ENCODE measurements at places on chromosomes 2 and 18.

- no peak for DNase-seq
- H3K4me3 ChIP-seq, result no peak overlapping the region
- no peaks in the 10 kb centered on the region for H3K27me3 ChIP-seq
- no peak overlapping the region for H3K27ac ChIP-seq
Measured at GRCh38 chr2:46181306-46181705, 115.9 kb upstream of the EPAS1 start.

DNA sequence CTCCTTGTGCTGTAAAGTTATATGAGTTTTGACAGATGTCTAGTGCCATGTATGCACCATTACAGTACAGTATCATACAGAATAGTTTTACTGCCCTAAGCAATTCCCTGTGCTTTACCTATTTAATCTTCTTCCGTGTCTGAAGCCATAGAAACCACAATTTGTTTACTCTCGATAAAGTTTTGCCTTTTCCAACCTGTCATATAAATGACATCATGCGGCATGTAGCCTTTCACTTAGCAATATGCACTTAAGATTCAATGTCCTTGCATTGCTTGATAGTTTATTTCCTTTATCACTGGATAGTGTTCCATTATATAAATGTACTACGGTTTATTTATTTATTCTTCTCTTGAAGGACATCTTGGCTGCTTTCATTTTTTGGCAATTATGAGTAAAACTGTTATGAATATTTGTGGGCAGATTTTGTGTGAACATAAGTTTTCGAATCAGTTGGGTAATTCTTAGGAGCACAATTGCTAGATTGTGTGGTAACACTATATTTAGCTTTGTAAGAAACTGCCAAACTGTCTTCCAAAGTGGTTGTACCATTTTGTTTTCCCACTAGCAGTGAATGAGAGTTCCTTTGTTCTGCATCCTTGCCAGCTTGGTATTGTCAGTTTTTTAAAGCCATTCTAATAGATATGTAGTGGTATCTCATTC, 136.8 kb upstream of the MAP3K20 start:
- no peak for DNase-seq
- H3K27me3 ChIP-seq, result no peaks in the 10 kb centered on the region
- H3K4me3 ChIP-seq, result no peak overlapping the region

DNA sequence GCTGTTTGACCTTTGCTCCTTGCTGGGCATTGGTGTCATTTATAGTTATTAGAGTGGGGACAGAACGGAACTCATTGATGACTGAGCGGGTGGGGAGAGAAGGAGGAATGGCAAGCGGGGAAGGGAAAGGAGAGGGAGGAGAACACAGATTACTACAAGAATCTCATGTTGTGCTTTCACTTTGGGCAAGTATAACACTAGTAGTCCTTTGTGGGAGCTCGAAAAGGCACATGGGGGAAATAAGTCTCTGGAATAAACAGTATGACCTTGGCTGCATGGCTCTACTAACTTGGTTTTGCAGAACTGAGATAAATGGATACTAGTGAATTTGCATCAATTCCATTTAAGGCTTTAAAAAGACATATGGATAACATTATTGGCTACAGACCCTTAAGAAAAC, 161.7 kb upstream of the NABP1 start:
- H3K4me1 ChIP-seq, result no peaks in the 10 kb centered on the region
- no peak overlapping the region for H3K27ac ChIP-seq
- DNase-seq, result no peak
- H3K27me3 ChIP-seq, result no peaks in the 10 kb centered on the region

DNA sequence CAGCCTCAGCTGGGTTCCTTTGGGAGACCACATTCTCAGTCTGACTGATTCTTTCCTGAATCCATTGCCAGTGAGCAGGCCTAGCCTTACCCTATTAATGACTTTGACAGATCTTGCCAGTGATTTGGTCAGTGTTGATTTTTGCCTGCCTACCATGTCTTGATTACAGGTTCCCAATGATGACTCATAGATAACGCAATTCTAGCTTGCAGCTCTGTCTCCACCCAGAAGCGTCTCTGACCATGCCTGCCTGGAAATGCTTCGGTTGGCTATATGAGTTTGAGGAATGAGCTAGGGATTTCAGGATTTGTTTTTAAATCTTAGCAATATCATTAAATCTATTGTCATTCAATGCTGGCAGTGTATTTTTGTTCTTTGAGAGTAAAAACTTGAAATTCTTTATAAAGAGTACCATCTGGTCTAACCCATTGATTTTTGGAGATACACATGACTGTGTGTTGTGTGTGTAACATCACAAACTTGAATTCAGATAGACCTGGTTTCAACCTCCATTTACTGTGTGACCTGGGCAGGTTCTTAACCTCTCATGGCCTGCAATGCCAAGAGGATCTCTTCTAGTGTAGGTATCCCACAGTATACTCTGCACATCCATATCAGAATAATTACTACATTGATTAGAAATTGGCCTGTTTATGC, 57.0 kb downstream of the CCDC150 start:
- no peaks in the 10 kb centered on the region for H3K27me3 ChIP-seq
- no peak overlapping the region for H3K27ac ChIP-seq
- no peaks in the 10 kb centered on the region for H3K36me3 ChIP-seq
- no peak overlapping the region for H3K4me3 ChIP-seq
- DNase-seq, result no peak
